ENCODE measurements at places on chromosomes 11 and 22. TPM values are rescaled to one million over a fixed set of nuclear protein-coding genes. Genes with fewer than 3 reads are reported as not detected.

DNA sequence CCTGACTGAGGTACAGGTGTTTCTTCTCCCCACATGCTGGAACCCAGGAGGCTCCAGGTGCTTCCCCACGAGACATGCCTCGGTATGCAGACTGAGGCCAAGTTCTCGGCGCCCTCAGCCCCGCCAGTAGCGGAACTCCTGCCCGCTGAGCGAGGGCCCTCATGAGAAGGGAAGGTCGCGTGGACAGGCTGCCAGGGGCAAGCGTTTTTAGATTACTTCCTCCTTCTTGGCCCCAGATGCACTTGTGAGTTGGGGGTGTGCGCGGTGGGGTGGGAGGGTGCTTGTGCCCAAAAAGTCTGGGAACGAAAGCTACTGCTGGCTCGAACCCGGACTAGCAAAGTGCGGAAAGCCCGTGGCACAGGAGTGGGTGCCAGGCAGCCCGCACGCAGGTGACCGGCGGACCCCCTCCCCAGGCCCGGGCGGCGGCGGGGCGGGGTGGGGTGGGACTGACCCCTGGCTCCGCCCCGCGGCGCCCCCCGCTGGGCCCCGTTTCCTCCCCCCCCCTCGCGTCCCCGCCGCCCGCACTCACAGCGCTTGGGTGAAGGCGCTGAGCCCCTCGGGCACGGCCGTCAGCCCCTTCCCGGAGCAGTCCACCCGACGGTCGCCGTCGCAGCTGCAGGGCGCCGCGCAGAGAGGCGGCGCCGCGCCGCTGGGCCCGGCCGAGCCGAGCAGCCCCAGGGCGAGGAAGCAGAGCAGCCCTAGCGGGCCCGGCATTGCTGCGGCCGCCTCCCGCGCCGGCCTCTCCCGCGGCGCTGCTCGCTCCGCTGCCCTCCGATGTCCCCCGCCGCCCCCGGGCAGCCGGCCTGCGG is 797 bp downstream of the LGR4 start:
- DNase-seq, result peak; percentile 26

- no peak for DNase-seq
Observed at GRCh38 chr11:88484873-88485621, 147.5 kb upstream of the CTSC start.

The NCAPD3 gene
- total RNA-seq, result 11.4 TPM

GRCh38 chr22:38513063-38513462 is 7.0 kb upstream of the DDX17 start:
- DNase-seq, result no peak

The GRK3 gene
- total RNA-seq, result 62.9 TPM

- DNase-seq, result no peak
Observed at GRCh38 chr22:22810471-22810870, 77.1 kb upstream of the IGLL5 start.

The CCDC117 gene
- 28.9 TPM for total RNA-seq

The PATE4 gene
- total RNA-seq, result not detected

The OR51B2 gene
- 0.78 TPM for total RNA-seq

- peak; percentile 93 for DNase-seq
Observed at GRCh38 chr11:46903846-46904245, 14.5 kb downstream of the LRP4 start.

- no peak for DNase-seq
Observed at GRCh38 chr11:131463162-131463561, 92.7 kb downstream of the NTM start.

GRCh38 chr11:64724863-64725532 is 2.0 kb upstream of the NRXN2 start:
- DNase-seq, result no peak

The MS4A12 gene
- not detected for total RNA-seq

GRCh38 chr11:43686207-43686606 is 5.7 kb downstream of the HSD17B12 start:
- no peak for DNase-seq

GRCh38 chr11:34263441-34264091 is 94.2 kb downstream of the ABTB2 start:
- DNase-seq, result no peak

DNA sequence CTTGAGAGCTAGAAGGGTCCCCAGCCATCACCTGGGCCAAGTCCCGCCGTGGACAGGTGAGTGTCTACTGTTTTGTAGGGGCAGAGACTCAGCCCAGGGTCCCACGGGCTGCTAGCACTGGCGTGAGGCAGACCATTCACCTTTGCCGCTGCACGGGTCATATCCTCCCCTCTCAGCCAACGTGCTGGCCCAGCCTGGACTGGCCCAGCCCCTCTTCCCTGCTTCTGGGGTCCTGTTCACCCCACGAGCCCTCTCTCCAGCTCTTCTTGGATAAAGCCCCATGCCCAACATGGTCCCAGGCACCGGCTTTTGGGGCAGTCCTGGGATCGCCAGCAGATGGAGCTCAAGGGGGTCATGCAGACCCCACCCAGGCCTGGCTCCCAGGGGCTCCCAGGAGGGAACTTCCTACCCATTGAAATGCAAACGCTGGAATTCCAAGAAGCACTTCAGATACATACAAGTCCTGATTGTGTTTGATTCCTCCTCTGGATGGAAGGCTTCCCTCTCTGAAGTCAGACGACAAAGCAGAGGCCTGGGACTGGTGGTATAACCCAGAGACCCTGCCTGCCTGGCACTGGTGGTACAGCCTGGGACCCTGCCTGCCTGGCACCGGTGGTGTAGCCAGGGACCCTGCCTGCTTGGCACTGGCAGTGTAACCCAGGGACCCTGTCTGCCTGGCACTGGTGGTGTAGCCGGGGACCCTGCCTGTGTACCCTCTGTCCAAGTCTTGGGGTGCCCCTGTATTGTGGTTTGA is 8.9 kb upstream of the SEPTIN5 start:
- DNase-seq, result no peak

DNA sequence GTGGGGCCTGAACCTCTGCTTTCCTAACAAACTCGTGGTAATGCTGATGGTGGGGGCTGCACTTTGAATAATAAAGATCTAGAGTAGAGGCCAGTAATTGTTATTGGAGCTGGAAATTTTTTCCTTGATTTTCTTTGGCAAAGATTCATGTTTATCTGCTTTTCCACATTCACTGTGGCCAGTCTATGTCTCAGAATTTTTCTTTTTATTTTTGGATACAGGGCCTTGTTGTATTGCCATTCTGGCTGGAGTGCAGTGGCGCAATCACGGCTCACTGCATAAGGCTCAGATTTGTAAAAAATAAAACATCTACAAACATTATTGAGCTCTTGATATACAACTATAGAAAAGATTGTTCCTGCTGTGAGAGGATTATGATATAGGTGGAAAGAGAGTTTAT is 1.6 kb downstream of the TMEM135 start:
- DNase-seq, result no peak

GRCh38 chr22:20951932-20952380 is 15.1 kb upstream of the AIFM3 start:
- DNase-seq, result no peak

- no peak for DNase-seq
Observed at GRCh38 chr22:30372915-30373314, 14.3 kb downstream of the RNF215 start.

DNA sequence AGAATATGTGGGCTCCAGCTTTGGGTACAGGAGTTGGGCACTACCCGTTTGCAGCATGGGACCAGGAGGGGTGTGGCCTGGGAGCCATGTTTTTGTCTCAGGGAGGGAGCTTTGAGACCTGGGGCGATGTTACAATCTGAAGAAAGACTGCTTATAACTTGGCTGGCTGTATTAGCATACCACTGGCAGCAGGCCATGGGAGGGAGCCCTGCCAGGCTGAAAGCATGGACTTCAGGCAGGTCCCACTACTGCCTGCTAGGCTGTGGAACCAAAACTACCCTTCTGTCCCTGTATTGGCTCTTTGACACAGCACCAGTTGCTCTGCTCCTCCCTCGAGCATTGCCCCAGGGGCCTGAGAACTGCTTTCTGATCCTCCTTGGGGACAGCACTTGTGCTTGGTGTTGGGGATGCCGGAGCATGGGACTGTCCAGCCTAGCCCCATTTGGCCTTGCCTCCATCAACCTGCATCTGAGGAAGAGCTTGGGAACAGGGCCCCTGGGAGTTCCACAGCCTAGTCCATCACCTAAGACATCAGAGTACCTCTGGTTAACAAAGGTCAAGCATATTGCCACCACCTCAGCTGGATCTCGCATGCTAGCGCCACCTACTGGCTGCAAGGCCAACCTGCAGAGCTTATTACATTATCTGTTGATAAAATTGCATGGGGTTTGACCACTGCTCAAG is 217.4 kb downstream of the SBF2 start:
- DNase-seq, result no peak

The TTC36 gene
- total RNA-seq, result 2.7 TPM

The RTN4R gene
- total RNA-seq, result 9.5 TPM

The SHISAL1 gene
- total RNA-seq, result 13.9 TPM

DNA sequence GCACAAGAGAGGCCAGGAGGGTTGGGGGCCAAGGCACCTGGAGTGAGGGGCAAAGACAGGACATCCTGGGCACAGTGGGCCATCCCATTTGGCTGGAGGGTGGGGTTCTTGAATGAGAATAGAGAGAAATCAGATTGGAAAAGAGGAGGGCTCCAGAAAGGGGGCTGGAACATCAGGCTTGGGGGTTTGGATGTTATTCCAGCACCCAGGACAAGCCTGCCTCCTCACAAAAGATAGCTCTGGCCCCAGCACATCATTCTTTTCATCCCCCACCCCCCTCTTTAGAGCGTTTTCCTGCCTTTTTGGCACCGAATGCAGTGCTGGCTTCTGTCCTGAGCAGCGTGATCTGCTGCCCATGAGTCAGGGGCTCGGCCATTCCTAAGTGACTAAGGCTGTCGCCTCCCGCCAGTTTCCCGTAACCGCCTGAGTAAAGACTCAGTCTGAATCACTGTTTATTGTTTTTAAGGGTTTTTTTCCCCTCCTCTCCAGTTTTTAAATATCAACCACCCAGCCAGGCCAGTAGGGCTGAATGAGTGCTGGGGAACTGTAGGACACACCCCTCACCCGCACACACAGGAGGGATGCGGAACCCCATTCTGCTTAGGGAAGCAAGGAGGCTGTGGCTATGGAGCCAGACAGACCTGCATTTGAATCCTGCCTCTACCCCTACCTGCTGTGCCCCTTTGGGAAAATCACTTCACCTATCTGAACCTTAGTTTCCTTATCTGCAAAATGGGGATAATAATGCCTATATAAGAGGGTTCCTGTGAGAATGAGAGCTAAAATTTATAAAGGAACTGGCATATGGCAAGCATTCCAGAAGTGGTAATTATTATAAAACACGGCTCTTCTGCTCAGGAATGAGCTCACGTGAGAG is 32.4 kb upstream of the NAV2 start:
- peak; percentile 67 for DNase-seq

The AHNAK gene
- total RNA-seq, result 18.6 TPM

The MS4A15 gene
- not detected for total RNA-seq

GRCh38 chr11:120907971-120908370 is 115.9 kb upstream of the TBCEL start:
- no peak for DNase-seq

GRCh38 chr11:92662601-92663360 is 306.7 kb upstream of the MTNR1B start:
- DNase-seq, result no peak

The PDGFD gene
- 13.1 TPM for total RNA-seq

DNA sequence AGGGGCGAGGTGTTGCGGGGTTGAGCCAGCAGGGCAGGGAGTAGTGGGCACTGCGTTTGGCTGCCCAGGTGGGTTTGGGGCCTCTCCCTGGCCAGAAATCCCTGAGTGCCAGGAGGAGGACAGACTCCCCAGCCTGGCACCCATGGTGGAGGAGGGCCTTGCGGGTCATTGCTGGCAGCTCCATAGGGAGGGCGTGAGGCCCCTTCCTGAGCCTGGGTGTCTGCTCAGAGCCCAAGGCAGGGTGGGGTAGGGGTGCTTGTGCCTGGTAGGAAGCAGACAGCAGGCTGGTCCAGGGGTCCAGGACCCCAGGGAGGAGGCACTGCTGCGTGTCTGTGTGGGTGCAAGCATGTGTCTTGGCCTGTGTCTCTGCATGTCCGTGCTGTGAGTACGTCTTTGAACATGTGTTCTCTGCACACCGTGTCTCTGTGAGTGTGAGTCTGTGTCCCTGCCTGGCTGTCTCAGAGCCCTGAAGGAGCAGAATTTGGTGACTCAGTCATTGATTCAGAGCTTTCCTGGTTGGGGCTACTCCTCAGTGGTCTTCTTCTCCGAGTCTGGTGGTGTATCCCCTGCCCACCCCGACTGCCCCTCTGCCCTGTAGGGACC is 3.9 kb downstream of the TSPAN4 start:
- DNase-seq, result no peak

GRCh38 chr22:27514601-27515523 is 286.7 kb downstream of the MN1 start:
- DNase-seq, result no peak

DNA sequence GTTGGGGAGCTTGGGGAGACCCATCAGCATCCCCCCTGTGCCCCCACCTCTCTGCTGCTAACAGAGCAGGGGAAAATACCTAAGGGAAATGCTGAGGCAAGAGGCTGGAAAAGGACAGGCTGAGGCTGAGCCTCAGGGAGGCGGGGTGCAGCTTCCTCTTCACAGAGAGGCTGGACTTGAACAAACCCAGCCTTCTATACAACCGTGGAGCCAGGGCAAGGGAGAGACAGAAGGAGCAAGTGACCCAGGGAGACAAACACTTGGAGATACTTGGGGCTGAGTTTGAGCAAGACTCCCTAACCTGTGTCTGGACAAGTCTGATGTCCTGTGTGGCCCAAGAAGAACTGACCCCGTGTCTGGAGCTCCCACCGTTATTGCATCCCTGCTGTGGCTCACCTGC is at the start of gene SLCO2B1:
Gene SLCO2B1, plus strand, starts transcription at position 229 of the 400 bp plus-strand sequence. CDS start 275 bp downstream, outside the sequence.
- no peak for DNase-seq

GRCh38 chr22:38401336-38402084 is 53.5 kb downstream of the KCNJ4 start:
- DNase-seq, result no peak

DNA sequence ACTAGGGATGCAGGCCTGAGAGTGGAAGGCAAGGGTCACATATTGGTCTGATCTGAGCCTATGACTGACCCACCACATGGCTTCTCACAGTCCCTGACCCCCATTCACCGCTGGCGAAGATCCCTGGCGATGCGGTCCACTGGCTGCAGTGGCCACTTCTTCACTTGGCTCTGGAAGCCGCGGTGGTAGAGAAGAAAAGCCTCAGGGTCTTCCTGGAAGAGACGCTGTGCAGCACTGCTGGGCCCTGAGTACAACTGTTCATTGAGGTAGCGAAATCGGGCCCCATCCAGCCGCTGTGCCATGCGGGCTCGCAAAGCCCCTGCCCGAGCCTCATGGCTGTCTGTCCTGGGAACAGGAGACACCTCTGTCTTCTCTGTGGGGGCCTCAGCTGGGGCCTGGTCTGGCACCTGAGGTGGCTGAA is 2.4 kb downstream of the RRP8 start:
- DNase-seq, result no peak

- DNase-seq, result no peak
Observed at GRCh38 chr11:66011785-66012303, at the start of gene CST6. Gene CST6, plus strand, starts transcription at chr11:66012008. Its CDS starts 37 bp downstream, at chr11:66012045.

The NLRP10 gene
- not detected for total RNA-seq

The ENTHD1 gene
- total RNA-seq, result 0.16 TPM

- DNase-seq, result no peak
Observed at GRCh38 chr11:85665733-85666132, 804 bp upstream of the CREBZF start.

GRCh38 chr11:32333320-32333991 is 101.9 kb downstream of the WT1 start:
- peak; percentile 29 for DNase-seq
